ENCODE measurements at places on chromosomes 7 and 10.

- DNase-seq = no peak
These were observed 132.9 kb downstream of the MBL2 start for GRCh38 chr10:52639652-52640051.

DNA sequence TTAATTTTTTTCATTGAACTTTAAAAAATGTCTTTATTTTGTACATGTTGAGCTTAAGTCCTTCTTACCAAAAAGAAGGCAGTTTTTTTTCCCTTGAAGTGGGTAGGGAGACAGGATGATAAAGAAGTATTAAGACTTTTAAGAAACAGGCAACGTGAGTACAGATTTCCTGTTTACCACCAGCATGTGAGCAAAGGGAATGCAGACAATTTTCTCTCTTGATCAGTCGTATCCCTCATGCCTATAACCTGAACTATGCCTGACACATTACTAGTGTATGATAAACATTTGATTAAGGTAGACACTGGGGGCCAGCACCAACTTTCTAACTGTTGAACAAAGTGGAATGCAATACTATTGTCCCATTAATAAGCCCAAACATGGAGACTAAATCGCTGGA lies 8.8 kb upstream of the OR2A2 start:
- no peak for DNase-seq

DNA sequence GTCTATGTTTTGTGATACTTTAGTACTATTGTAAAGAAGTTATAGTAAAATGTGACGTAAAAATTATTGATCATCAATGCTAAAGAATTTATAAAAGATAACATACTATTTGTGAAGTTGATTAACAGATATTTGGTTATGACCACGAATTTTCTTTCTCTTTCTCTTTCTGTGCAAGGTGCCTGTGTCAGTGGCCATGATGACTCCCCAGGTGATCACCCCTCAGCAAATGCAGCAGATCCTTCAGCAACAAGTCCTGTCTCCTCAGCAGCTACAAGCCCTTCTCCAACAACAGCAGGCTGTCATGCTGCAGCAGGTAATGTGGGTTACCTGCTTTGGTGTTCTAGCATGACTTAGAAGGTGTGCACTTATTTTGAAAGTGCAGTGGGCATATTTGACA lies 213.7 kb downstream of the FOXP2 start:
- DNase-seq = no peak

DNA sequence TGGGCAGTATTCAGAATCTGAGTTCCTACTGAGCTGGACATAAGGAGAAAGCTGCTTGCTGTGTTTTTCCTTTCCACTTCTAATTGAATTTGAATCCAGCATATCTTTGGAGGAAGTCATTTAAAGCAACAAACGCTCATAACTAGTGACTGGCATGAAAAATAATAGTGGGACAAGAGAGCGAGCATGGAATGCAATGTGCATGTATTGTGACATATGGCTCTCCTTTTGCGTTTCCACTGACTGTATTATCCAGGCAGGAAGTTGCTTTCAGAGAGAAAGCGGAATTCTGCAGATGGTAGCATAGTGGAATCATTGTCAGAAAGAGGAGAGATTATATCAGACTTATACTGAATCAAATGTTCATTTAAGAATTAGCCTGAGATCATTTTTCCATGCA lies 368.6 kb downstream of the REEP3 start:
- no peak for DNase-seq

DNA sequence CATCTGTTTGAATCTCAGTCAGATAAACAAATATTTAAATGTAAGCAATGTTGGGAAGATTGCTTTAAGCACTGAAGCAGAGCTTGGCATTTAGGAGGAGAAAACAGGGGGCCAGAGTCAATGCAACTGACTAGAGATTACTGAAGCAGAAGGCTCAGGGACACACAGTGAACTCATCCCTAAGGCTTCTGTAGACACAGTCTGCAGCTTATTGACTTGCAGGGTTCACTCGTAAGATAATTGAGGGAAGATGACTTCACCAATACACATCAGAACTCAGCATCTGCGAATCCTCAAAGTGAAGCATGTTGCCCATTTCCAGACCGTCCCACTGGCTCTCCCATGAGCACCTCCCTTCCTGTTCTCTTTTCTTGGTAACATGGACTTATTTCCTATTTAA lies 363.4 kb upstream of the PFKP start:
- no peak for DNase-seq

GRCh38 chr10:5574642-5575131 lies 49.9 kb downstream of the CALML3 start:
- no peak for DNase-seq

GRCh38 chr10:51699145-51699474 lies 285 bp downstream of the CSTF2T start:
- DNase-seq = no peak

GRCh38 chr10:78199759-78200158 lies 166.1 kb downstream of the RPS24 start:
- no peak for DNase-seq

DNA sequence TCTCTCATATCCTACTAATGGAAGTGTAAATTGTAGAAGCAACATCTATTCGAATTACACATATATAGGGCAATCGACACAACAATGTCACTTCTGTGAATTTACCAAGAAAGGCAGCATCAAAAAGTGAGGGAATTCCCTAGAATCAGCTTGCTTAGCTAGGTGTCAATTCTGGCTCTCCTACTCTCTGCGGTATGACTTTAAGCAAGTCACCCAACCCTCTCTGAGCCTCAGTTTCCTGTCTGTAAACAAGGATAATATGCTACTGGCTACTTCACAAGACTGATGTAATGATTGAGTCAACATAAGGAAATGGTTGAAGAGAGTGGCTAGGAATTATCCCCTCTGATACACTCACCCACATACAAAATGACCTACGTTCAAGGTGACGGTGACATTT lies 19.4 kb downstream of the CCDC6 start:
- DNase-seq = no peak

DNA sequence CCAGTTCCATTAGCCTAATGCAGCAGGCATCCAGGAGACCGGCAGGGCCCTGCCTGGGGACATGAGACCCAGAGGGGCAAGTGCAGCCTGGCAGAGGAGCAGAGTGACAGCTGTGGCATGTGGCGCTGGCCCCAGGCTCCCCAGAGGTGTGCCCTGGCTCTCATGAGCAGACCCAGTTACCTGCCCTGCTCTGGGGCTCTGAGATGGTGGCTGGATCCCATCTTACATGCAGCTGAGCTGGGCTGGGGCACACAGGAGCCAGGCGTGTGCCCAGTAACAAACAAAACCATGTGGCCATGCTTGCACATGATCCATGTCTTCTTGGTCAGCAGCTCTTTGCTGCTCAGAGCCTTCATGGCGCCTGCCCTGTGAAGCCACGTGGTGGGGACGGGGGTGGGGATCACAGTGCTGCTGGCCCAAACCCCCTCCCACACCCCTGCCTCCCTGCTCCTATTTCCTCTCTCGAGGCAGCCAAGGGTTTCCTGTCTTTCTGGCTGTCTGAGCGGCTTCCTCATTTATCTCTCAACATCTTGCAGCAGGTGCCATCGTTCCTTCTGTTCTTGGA lies 40.3 kb upstream of the GTF2I start:
- no peak for DNase-seq

- no peak for DNase-seq
These were observed 5.0 kb downstream of the CREB3L2 start for GRCh38 chr7:137996871-137997270.

GRCh38 chr7:25260862-25261494 lies 32.7 kb upstream of the NPVF start:
- no peak for DNase-seq

DNA sequence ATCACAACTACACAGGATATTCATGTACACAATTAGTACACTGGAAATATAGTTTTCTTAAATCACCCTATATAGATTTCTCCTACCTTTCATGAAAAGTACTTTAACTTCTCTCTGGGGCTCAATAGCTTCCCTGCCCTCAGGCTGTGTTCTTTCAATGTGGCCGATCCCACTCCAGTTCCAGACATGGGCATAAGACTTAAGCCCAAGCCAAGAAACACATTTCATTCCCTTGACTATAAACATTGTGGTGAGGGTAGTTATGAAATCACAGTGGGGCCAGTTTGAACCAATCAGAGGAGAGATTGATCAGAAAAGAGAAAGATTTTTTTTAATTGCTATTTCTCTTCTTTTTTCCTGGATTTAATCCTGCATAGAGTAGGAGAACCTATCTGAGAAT lies 904.6 kb upstream of the SORCS1 start:
- DNase-seq = no peak

DNA sequence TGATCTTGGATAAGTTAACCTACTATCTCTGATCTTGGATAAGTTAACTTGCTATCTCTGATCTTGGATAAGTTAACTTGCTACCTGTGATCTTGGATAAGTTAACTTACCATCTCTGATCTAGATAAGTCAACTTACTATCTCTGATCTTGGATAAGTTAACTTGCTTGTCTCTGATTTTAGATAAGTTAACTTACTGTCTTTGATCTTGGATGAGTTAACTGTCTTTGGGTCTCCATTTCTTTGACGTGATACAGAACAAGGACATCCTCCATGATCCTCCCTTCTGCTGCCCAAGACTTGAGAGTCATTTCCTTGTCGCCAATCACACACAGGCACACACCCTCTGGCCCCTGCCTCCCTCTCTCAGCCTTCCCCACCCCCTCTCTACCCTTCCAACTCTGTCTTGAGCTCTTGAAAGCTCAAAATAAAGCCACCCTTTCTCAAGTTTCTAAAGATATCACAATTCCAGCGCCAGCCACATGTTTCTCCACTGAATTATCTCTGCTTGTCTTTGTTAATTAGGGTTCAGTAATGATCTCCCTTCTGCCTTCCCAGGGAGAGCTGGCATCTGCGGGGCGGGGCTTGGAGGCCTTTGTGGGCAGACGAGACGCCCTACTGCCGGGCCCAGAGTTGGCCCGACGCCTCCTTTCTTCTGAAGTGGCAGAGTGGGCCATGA lies 85.1 kb upstream of the GTF2I start:
- DNase-seq = no peak

DNA sequence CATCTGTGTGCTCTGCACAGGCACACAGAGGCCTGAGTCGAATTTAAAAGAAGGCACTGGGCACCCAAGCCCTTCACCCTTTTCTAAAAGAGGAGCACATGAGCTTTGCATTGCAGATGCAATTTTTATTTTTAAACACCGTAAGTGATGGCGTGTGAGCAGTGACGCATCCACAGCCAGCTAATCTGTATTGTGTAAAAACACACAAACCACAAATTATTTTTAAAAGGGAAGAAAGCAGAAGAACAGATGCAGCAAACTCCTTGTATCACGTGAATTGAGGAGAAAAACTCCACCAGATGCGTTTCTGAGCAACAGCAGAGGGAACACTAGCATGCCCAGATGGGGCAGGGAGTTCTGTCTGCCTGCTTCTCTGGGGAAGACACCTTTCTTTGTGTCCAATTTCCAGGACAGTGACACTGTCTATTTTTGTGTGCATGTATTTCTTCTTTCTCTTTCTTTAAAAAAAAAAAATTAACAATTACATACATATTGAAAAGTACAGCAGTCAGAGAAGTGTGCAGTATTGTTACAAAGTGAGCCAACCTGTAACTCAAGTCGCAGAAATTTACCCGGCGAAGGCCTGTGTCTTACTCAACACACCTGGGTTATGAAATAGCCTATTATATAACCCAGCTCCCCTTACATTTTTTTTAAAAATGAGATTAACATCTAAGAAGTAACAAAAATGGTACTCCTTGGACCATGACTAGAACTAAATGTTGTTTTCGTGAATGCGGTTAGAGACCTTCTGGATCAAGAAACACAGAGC lies 39.2 kb downstream of the EEPD1 start:
- no peak for DNase-seq

- no peak for DNase-seq
These were observed 65.7 kb upstream of the FZD8 start for GRCh38 chr10:35707642-35708425.

DNA sequence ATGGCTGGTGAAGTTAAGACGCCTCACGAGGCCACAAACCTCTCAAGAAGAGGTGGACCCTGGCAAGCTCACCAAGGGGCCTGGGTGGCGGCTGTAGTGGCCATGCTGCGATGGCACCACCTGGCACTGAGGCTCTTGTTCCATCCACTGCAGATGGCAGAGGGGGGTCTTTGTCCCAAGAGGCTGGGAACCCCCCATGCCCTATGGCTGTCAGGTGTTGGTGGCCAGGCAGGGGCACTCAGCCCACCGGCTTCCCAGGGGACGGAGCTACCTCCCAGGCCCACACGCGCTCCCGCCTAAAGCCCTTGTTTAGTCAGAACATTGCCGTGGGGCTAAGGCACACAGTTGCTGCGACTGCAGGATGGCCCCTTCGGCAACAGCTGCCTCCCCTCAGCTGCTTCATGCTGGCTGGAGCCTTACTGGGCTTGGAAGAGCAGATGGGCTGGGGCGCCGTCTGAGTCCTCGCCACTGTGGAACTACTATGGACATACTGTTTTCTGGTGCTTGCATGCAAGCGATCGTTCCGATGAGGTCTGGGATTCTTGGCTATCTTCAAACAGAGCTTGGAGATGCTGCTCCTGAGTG lies 46.8 kb downstream of the DPYSL4 start:
- DNase-seq = no peak

DNA sequence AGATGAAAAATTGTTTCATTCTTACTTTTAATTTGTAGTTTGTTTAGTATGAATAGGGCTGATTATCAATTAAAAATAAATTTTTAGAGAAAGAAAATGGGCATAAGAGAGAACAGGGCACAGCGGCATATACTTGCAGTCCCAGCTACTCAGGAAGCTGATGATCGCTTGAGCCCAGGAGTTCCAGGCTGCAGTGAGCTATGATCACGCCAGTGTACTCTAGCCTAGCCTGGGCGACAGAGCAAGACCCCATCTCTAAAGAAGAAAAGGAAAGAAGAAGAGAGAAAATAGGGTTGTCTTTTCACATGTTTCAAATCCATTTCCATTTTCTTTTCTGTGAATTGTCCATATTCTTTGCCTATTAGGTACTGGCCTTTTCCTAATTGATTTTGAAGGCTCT lies 8.0 kb downstream of the SMURF1 start:
- no peak for DNase-seq

DNA sequence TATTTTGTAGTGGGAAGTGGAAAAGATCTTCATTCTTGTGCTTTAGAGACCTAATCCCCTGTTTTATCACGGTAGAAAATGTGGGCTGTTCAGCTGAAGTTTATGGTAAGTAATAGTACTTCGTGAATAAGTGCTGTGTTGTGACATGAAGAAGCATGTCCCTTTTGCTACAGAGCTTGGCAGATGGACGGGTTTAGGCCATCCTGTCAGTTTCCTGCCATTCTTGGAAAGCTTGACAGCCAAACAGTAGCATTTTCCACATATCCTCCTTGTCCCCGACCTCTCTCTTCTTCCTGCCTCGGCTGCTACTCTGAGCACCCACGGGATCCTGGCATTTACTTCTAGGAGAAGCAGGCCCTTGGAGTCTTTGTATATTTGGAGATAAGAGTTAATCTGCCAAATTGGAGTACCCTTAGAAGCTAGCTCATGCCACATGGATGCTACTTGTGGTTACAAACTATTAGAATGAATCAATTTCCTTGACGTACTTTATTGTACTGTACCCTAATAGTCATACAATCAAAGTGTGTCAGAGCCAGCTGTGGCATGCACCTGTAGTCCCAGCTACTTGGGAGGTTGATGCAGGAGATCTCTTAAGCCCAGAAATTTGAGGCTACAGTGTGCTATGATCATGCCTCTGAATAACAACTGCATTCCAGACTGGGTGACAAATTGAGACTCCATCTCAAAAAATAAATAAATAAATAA lies 39.2 kb downstream of the PNLIPRP3 start:
- DNase-seq = no peak

GRCh38 chr7:107860279-107860961 lies 30.6 kb upstream of the DLD start:
- no peak for DNase-seq

GRCh38 chr7:114209968-114210367 lies 204.6 kb upstream of the FOXP2 start:
- no peak for DNase-seq
